ENCODE measurements at places on chromosomes 5 and 9. TPM values are rescaled to one million over a fixed set of nuclear protein-coding genes. Genes with fewer than 3 reads are reported as not detected.

The SLC36A2 gene
- total RNA-seq: not detected

The LYSMD3 gene
- 19.0 TPM for total RNA-seq

The OR1Q1 gene
- not detected for total RNA-seq

The TAF11L10 gene
- total RNA-seq: not detected

The FCHSD1 gene
- total RNA-seq: 47.8 TPM

DNA sequence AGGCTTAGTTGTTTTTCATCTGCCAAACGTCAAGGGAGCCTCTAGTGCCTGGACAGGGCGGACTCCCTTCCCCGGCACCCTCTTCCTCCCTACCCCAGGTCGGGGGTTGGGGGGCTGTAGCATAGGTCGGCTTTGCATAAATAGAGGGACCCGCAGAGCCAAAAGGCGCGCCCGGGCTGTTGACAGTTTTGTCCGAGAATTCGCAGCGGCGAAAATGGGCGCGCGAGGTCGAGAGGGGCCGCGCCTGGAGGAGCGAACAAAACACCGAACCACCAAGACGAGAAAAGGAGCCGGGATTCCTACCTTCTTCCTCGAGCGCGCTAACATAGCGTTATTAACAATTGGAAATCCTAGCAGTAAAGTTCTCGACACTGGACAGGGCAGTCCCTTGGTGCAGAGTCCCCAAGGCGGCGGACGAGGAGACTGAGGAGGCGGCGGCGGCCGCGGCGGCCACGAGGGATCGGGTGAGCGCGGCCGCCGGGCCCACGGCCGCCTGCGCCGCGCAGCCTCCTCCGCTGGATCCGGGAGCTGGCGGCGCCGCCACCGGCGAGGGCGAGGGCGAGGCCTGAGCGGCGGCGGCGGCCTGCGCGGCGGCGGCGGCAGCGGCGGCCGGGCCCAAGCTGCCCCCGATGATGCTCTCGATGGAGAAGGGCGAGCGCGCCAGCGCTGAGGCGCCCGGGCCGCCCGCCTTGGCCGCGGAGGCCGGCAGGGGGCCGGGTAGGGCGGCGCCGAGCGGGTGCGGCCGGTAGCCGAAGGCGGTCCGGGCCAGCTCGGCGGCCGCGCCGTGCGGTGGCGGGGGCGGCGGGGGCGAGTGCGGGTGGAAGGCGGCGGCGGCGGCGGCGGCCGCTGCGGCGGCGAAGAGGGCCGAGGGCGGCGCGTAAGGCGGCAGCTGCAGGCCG lies 1.7 kb downstream of the FOXD1 start:
- no peak for DNase-seq

GRCh38 chr5:16712620-16713019 lies 95.8 kb upstream of the RETREG1 start:
- DNase-seq: no peak

- no peak for DNase-seq
Observed at GRCh38 chr9:118991366-118992285, 377.6 kb downstream of the BRINP1 start.

DNA sequence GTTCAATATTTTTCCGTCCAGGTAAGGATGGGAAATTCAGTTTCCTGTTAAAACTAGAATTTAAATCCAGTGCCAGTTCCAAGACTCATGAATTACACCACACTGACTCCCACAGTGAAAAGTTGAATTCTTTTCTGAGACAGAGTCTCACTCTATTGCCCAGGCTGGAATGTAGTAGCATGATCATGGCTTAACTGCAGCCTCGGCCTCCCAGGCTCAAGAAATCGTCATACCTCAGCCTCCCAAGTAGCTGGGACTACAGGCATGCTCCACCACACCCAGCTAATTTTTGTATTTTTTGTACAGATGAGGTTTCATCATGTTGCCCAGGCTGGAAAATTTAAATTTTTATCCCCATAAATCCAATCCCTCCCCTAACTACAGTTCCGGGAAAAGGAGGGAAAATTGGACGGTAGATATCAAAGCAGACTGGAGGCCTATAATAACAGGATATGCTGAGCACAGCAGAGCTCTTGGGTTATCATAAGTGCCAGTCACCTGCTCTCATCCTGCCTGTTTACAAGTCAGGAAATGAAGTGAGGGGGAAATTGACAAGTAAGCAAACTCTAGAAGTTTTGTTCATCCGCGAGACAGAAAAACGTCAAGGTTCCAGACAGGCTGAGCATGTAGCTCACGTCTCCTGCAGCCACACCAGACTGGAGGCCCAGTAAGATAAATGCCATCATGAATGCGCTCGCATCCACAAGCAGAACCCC lies 105.7 kb downstream of the UGCG start:
- no peak for DNase-seq

GRCh38 chr5:151471276-151471675 lies 23.9 kb downstream of the SLC36A1 start:
- no peak for DNase-seq

All from activated CD8-positive, alpha-beta T cell treated with anti-CD3 and anti-CD28 coated beads, Interleukin-2, amount 10 ng/mL, durations not matched to agents 7 days and 5 days (primary cell).